ENCODE measurements at places on chromosomes 7 and 10.

- no peak for DNase-seq
Measured at GRCh38 chr10:69760072-69760471, 41.6 kb upstream of the COL13A1 start.

- DNase-seq: no peak
Measured at GRCh38 chr7:3092468-3092867, 48.8 kb upstream of the CARD11 start.

DNA sequence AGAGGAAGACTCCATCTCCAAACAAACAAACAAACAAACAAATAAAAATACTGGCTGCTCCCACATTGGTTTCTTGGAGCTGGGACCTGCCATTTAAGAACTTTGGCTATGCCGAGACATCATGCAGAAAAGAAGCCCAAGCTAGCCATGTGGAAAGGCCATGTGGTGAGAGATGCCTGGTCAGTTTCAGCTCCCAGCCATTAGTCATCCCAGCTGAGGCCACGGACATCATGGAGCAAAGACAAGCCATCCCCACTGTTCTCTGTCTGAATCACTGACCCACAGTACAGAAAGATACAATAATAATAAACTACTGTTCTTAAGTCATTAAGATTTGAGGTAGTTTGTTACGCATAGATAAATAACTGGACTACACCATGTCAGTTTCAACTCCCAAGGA lies 70.0 kb upstream of the PCBD1 start:
- DNase-seq: no peak

GRCh38 chr7:151271699-151272355 lies 23.3 kb upstream of the SMARCD3 start:
- no peak for DNase-seq
